ENCODE measurements at places on chromosomes 4 and X.

DNA sequence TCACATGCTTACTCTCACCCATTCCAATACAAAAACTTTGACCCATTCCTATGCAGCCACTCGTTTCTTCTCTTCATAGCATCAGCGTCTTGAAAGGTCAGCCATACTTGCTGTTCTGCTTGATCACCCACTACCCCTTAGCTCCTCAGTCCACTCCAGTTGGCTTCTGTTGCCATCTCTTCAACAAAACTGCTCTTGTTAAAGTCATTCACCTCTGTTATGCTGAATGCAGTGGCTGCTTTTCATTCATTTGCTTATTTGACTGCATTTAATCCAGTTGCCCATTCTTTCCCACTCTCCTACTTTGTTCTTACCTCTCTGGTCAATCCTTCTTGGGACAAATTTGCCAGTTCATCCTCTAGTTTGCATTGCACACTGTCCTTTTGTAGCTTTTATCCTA lies 24.9 kb downstream of the CEP135 start:
- no peak for DNase-seq

DNA sequence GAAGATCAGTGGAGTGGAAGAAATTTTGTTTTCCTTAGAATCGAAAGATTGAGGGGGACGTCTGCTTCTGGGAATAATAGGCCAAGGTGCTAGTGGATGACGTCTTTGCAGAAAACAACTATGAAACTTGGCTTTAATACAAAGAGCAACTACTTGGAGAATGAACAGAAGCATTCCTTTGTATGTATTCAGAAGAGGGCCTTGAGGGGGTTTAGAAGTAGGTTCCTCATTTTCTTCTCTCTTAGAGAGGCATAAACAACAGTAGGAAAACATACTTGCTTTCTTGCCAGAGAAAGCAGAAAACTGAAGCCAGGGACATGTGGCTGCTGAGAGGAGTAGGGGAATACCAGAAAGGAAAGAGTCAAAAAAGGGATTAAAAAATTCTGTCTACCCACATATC lies 167.8 kb downstream of the ZNF330 start:
- DNase-seq, result no peak

- no peak for DNase-seq
Measured at GRCh38 chr4:183906489-183906738, 1.3 kb downstream of the STOX2 start.

DNA sequence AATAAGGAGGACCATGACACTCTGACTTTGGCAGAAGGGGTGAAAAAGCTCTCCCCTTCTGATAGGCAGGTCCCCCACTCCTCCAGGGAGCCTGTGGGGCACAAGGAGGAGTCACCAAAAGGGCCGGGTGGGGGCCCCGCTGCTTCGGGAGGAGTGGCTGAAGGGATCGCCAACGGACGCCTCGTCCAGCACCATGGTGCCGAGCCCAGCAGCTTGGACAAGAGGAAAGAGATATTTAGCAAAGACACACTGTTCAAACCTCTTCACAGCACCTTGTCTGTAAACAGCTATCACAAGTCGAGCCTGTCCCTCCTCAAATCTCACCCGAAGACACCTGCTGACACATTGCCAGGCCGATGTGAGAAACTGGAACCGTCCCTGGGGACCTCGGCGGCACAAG lies 105.6 kb downstream of the STOX2 start:
- DNase-seq, result no peak

- no peak for DNase-seq
Measured at GRCh38 chrX:2193273-2193592, 307.5 kb downstream of the DHRSX start.

DNA sequence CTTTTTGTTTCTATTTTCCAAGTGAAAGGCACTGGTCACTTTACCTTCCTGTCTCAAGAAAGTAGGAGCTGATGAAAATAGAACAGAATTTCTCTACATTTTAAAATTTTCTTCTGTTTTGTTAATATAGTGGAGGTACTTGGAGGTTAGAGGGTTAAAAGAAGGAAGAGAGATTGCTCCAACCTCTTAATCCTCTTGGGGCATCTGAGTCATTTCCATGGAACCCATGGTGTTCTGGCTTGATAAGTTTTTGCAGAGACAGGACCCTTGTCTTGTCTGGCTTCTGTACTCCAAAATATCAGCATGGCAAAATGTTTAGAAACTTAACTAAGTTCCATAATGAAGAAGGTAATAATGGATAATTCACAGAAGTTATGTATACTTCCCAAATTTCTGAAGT lies 727.2 kb downstream of the C4orf33 start:
- no peak for DNase-seq

DNA sequence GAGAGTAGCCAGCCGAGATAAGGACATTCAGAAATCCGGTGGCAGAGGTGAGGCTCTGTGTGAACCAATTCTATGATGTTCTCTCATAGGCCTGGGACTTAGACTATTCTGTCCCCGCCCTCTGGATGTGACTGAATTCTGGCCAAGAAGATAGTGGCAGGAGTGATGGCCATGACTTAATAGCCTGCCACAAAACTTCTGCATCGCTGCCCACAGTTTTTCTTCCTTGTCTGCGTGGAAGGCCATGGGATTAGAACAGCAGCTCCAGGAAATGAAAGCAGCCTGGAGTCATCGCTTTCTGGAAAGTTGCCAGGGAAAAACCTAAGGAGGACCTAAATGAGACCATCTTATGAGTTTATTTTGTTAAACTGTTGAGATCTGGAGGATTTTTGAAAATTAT lies 134.7 kb downstream of the F11 start:
- no peak for DNase-seq

DNA sequence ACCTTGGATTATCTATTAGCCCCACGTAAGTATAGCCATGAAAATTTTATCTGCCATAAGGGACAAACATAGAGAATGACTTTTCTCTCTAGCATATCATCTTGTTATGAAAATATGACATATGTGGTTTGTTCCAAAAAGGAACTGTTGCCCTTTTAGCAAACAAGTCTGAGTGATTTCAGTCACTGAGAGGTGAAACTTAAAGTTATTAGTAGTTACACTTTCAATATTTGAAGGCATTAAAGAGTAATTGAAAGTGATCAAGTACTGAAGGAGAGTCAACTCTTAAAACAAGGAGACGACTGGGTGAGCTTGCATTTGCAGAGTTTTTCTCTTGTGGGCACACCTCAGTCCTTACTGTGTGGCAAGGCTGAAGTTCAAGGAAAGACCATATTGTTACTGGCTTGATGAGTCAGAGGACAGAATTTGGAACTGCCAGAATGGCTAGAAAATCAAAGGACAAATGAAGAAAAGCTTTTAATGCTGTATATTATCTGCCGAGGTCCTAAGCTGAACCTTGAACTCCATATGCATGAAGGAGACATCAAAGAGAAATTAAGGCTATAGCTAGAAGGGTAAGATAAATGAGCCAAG lies 205.1 kb upstream of the EMCN start:
- DNase-seq, result no peak

DNA sequence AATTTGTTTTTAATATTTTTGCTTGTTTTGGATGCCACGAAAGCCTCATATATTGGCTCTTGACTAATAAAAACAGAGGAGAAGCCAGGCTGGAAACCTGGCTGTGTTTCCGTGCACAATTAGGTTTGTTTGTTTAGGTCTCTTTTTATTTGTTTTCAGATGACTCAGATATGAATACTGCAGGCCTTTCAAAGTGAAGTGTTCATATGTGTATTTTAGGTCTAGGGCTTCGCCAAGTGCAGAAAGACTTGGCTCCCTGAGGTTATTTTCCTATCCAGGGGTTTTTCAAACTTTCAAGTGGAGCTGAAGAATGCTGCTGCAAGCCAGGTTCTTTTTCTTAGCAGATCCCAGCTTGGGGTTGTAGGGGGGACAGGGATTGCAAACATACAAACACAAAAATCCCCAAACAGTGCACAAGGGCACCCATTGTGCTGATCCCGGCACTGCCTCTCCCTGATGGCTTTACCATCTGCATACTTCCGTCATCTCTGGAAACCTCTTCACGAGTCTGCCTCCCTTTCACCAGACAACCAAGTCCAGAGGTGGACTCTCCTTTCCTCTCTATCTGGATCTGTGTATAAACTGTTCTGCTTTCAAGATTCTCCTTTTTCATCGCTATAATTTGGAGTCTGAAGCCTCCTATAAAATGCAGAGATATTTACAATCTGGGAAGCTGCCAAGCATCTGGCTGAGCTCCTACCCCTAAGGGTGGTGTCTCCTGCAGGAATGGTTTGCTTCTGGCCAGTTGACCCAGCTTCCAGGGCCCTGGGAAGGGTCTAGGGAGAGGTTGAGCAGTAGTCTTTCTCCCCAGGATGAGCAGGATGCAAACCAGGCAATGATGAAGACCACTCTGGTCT lies 108.6 kb downstream of the SMIM20 start:
- no peak for DNase-seq

GRCh38 chr4:69321153-69321729 lies 41.0 kb downstream of the UGT2B28 start:
- DNase-seq, result no peak

- DNase-seq, result no peak
Measured at GRCh38 chrX:22329783-22330182, 57.1 kb downstream of the CBLL2 start.

- no peak for DNase-seq
Measured at GRCh38 chr4:162684998-162685397, 481.7 kb downstream of the NAF1 start.

DNA sequence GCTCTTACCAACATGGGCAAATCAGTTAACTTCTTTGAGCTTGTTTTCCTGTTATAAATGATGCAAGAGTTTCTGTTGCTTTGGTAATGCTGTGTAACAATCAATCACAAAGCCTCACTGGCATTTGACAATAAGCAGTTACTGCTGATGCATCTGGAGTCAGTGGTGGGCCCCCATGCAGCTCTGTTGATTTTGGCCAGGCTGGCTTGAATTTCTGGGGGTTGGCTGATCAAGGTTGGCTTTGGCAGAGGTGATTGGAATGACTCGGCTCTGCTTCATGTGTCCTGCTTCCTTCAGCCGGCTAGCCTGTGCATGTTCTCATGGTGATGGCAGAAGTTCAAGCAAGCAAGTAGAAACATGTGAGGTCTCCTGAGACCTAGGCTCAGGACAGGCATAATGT lies 90.4 kb downstream of the PHEX start:
- no peak for DNase-seq

DNA sequence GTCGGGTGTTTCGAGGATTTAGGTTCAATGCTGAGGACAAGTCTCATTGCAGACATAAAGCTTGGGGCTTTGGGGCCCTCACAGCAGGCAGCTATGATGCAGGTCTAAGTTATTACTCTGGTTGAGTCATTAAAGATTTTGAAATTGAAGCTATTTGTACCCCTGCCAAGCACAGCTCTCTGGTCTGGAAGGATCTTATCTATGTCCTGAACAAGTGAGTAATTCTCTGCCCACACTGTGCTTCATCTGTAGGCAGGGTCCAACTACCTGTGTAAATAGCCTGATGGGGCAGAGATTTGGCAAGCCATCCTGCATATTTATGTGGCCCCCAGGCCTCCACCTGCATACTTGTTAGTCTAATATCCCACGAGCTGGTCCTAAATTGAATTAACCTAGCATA lies 41.4 kb upstream of the MAGEA4 start:
- no peak for DNase-seq

- DNase-seq, result no peak
Measured at GRCh38 chrX:39611468-39611867, 486.3 kb downstream of the BCOR start.

DNA sequence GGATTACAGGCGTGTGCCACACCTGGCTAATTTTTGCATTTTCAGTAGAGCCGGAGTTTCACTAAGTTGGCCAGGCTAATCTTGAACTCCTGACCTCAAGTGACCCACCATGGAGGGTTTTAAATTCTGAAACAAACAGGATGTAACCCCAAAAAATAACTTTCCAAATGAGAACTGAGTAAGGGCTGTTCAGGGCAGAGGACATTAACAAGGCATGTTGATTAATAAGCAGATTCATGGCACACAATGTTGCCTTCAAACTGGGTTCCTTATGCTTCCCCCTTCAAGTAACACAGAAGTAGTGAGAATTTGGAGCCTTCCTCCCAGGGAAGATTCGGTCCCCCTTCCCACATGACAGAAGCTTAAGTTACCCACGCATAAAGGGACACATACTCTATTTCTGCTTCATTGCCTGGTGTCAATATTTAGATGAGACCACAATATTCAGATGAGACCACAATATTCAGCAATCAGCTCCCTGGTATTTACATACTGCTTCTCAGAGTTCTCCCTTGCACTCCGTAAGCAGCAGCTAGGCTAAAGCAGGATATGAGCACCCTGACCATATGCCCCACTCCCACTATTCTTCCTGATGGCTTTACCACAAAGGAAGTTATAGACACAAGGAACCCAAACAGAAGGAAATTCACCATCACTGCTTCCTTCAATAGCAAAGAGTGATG lies 21.4 kb downstream of the GRSF1 start:
- no peak for DNase-seq

DNA sequence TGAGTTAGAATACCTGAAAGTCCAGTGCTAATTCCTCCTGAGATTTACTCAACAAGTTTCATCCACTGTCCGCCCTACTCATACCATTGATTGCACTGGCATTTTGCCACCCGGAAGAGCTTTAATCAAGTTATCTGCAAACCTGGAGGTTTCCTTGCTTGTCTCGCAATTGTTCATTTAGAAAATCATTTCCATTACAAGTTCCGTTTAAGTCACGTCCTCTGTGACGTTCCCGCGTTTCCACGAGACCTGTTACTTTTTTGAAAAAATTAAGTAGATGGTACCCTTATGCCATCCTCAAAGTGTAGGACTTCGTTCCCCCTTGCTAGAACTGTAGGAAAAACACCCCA lies 761 bp upstream of the FRYL start:
- peak; percentile 57 for DNase-seq

- DNase-seq, result no peak
Measured at GRCh38 chrX:72050011-72050410, 81.7 kb downstream of the RTL5 start.

- DNase-seq, result no peak
Measured at GRCh38 chr4:31530555-31530954, 810.4 kb downstream of the PCDH7 start.

GRCh38 chr4:126888968-126889367 lies 743.8 kb upstream of the INTU start:
- DNase-seq, result no peak

DNA sequence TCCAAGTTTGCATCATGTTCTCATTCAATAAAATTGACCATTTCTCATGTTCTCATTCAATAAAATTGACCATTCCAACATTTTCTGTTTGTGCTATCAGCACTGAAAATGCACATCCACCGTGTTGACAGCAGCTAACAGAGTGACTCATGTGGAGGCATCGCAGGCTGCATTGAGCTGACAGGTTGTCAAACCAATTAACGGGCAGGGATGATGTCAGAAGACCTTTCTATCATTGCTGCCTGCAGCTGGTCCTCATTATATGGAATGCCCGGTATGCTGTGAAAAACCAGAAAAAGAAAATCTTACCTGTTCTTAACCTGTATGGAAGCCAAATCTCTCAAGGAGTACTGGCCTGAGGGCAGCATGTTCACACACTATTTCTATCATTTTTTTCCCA lies 202.0 kb downstream of the SMIM20 start:
- no peak for DNase-seq

- DNase-seq, result no peak
Measured at GRCh38 chr4:13705521-13706041, 78.1 kb upstream of the BOD1L1 start.

- DNase-seq, result no peak
Measured at GRCh38 chr4:173014836-173015235, 153.8 kb upstream of the GALNT7 start.
